ENCODE measurements at places on chromosomes 4 and X.

GRCh38 chr4:94544811-94545210, 93.1 kb downstream of the PDLIM5 start:
- no peak for DNase-seq

DNA sequence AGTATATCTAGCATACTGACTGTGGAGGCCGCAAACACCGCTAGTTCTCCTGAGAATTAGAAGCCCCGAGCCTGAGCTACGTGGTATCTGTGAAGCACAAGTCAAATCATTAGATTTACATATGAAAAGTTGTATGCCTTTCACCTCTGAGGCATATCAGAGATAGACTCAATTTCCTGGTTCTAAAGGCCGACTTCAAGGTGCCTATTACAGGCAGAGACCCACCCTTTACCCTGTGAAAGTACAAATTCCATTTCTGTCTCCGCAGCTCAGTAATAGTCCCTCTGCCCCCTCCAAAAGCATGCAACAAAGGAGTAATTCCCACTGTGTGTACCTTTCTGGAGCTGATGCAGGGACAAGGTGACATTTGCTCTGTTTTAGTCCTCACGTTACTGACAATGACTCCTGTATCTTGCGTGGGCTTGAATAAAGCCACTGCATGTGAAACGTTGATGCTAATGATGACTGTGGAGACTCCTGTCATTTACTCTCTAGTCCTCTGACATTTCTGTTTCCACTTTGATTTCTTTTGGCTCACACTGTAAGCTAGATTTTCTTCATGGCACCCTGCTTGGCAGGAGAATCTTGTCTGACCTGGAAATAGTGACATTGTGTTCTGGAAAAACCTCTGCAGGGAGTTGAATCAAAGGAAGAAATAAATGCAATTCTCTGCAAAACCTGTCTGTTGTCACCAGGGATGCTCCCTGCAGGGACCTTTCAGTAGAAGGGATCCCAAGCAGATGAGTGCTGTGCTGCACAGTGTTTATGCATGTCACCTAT, 273.2 kb upstream of the EMCN start:
- no peak for DNase-seq

GRCh38 chr4:174865418-174865985, 36.5 kb upstream of the GLRA3 start:
- no peak for DNase-seq

DNA sequence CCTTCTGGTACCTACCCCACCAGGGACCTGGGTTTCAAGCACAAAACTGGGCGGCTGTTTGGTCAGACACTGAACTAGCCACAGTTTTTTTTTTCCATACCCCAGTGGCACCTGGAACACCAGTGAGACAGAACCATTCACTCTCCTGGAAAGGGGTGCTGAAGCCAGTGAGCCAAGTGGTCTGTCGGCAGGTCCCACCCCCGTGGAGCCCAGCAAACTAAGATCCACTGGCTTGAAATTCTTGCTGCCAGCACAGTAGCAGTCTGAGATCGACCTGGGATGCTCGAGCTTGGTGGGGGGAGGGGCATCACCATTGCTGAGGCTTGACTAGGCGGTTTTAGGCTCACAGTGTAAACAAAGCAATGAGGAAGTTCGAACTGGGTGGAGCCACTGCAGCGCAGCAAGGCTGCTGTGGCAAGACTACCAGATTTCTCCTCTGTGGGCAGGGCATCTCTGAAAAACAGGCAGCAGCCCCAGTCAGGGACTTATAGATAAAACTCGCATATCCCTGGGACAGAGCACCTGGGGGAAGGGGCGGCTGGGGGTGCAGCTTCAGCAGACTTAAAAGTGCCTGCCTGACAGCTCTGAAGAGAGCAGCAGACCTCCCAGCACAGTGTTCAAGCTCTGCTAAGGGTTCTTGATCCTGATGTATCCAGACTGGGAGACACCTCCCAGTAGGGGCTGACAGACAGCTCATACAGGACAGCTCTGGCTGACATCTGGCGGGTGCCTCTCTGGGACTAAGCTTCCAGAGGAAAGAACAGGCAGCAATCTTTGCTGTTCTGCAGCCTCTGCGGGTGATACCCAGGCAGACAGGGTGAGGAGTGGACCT, 223.0 kb downstream of the COX18 start:
- no peak for DNase-seq

GRCh38 chr4:54146139-54146538, 46.2 kb downstream of the GSX2 start:
- DNase-seq = no peak

GRCh38 chr4:139560406-139561104, 4.5 kb upstream of the SETD7 start:
- DNase-seq = no peak

GRCh38 chr4:9952415-9952950, 68.8 kb downstream of the SLC2A9 start:
- no peak for DNase-seq

Measured in anterior cingulate cortex (tissue), 58 donors.